ENCODE measurements at places on chromosomes 5 and 9. TPM values are rescaled to one million over a fixed set of nuclear protein-coding genes. Genes with fewer than 3 reads are reported as not detected.

DNA sequence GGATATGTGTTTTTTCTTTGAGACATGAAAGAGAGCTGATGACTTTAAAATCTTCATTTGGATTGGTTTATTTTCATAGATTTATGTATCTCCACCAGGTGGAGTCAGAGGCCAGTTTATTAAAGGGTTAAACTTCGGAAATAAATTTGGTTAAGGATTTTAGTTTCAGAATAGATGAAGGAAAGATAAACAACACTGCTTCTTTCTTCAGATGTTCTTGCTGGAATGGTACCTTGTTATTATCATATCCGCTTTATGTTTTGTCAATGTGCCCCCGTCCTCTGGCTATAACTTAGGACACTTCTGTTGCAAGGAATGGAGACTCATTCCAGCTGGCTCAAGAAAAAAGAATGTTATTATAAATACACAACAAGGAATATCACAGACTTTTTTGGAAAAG, 81.2 kb downstream of the ALDH1A1 start:
- ATAC-seq: peak; percentile 25

The FAM169A gene
- total RNA-seq: 0.57 TPM

The TAL2 gene
- total RNA-seq: not detected

DNA sequence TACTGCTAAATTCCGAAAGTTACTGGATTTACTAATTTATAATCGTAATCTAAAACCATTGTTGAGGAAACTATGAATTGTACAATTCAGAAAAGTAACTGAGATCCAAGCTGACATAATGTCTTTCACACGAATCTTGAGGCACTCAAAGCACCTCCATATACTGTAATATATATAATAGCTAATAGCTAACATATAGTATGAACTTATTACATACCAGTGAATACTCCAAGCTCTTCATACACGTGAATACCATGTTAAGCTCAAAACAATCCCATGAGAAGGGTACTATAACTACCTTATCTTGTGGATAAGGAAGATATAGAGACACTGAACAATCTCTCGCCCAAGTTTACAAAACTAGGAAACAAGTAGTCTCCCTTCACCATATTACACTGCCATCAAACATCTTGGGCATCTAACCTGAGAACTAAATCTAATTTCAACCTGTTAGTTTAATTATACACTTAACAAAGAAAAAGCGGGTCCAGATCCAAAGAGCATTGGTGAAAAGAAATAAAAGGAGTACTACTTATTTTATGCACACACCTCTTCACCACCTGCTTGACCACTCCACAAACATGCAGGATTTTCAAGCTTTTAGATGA, 1.0 kb downstream of the NUDCD2 start:
- no peak for ATAC-seq

The ARRDC3 gene
- 43.3 TPM for total RNA-seq

Measured in gastroesophageal sphincter (tissue), 4 donors.